Kidney (tissue), 22 donors: ENCODE measurements at places on chromosomes 5 and 9. TPM values are rescaled to one million over a fixed set of nuclear protein-coding genes. Genes with fewer than 3 reads are reported as not detected.
A peak's percentile ranks its signal among the peaks of the same experiment; 100 is the strongest.

DNA sequence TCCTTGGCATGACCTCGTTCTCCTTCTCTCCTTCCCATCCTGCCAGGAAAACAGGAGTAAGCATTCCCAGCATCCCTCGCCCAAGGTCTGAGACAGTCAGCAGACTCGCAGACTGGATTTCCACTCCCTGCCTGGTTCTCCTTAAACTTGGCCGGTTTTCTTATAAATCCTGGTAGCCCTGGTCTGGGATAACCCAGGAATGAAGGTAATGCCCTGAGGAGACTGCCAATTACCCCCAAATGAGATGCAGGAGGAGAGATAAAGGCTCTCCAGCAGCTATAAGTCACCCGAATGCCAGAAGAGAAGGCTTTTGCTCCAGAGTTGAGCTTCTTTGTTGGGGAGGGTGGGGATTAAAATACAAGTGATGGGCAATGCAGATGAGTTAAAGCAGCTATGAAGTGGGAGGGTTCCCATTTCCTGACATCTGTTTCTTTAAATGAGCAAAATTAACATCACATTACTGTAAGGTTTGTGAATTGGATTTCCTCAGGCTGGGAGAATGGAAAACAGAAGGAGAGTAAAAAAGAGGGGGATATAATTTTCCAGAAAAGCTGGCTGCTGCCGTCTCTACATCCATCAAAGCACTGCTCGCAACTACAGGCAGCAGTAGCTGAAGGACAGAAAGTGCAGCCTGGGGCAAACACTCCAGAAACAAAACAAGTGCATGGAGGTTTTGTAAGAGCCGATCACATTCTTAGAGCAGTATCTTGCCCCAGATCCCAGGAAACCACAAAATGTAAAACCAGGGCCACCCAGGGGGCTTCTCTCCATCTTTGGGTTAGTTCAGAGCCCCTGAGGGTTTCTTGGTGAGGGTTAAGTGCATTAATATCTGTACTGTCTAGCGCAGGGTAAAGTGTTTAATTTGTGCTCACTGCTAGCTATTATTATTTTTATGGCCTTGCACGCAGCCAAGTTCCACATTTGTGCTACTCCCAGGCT lies 177.6 kb upstream of the PANK3 start:
- no peak overlapping the region for H3K4me3 ChIP-seq
- no peaks in the 10 kb centered on the region for H3K27me3 ChIP-seq
- DNase-seq: no peak

DNA sequence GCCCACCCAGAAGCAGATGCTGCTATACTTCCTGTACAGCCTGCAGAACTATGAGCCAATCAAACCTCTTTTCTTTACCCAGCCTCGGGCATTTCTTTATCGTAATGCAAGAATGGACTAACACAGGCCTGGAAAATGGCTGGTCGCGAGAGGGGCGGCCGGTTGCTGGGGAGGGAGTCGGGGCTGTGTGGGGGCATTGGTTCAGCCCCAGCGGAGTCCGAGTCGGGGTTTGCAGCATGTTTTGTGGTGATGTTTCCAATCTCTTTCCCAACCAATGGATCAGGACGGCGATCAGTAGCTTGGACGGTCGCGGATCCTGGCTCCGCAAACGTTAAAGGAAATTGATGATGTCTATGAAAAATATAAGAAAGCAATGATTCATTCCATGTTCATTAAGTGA lies 18.7 kb upstream of the IL31RA start:
- H3K27ac ChIP-seq: no peak overlapping the region
- DNase-seq: no peak
- no peak overlapping the region for H3K4me3 ChIP-seq
- no peaks in the 10 kb centered on the region for H3K4me1 ChIP-seq

DNA sequence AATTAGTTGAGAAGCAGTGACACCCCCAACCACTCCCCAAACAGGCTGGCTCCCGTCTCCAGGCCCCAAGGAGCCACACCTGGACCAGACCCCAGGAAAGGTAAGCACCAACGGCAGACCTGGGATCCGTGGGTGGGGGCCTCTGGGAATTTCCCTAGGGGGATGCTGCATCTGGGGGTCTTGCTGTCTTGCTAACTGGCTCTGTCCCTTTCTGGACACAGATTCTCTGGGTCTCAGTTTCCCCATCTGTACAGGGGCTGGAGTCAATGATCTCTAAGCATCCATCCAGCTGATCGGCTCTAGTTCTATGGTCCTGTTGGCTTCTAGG lies 27.9 kb upstream of the IL17B start:
- no peak for DNase-seq
- H3K27ac ChIP-seq: peak overlapping the region; percentile 79
- peak overlapping the region; percentile 73 for H3K4me3 ChIP-seq
- no peaks in the 10 kb centered on the region for H3K36me3 ChIP-seq

GRCh38 chr9:2385746-2386145 lies 235.8 kb upstream of the VLDLR start:
- no peaks in the 10 kb centered on the region for H3K36me3 ChIP-seq
- no peaks in the 10 kb centered on the region for H3K4me1 ChIP-seq
- no peaks in the 10 kb centered on the region for H3K27me3 ChIP-seq
- no peak overlapping the region for H3K27ac ChIP-seq
- DNase-seq: no peak

DNA sequence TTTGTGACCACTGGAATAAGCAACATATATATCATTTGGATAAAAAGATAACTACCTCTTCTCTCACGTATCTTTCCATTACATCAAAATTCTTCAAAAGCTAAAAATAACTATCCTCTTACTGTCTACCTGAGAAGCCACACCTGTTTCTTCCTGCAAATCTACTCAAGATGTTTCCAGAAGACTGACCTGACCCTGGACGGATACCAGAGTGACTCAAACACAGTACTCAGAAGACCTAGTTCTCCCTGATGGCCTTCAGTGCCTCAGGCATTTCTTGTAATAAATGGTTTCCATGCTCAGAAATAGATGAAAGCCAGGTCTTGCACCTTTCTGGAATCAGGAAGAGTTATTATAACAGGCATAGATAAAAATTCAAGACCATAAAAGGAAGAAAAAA lies 245.9 kb upstream of the PIK3R1 start:
- no peak overlapping the region for H3K27ac ChIP-seq
- H3K4me3 ChIP-seq: no peak overlapping the region
- DNase-seq: no peak

DNA sequence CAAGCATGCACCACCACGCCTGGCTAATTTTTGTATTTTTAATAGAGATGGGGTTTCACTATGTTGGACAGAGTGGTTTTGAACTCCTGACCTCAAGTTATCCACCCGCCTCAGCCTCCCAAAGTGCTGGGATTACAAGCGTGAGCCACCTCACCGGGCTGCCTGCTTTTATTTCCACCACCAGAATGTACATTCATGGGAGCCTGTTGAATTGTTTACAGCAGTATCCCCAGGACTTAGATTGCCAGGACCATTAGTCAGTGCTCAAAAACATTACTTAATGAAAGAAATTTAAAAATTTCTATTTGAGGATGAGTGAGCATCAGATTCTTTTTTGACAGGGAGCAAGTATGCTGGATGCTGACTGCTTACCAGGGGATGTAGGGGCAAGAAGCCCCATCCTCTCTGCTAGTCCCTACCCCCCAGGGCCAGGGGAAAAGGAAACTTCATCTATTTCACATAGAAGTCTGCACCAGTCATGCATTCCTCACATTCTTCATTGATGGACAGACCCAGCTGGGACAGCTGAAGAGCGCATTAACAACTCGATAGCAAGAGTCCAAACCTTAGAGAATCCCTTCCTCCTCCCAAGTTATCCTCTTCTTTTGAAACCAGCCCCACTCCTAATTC lies 10.3 kb upstream of the RGMB start:
- DNase-seq: no peak
- H3K27me3 ChIP-seq: no peaks in the 10 kb centered on the region
- H3K4me1 ChIP-seq: peaks cover under 1% of the 10 kb centered on the region
- H3K36me3 ChIP-seq: no peaks in the 10 kb centered on the region
- no peak overlapping the region for H3K27ac ChIP-seq

The LECT2 gene
- not detected for polyA plus RNA-seq

The IL4 gene
- not detected for polyA plus RNA-seq

The OBP2B gene
- not detected for polyA plus RNA-seq

The AHRR gene
- 0.71 TPM for polyA plus RNA-seq

The KIF4B gene
- polyA plus RNA-seq: not detected
